HT1080 (cell line): ENCODE measurements at places on chromosomes 4 and X.

DNA sequence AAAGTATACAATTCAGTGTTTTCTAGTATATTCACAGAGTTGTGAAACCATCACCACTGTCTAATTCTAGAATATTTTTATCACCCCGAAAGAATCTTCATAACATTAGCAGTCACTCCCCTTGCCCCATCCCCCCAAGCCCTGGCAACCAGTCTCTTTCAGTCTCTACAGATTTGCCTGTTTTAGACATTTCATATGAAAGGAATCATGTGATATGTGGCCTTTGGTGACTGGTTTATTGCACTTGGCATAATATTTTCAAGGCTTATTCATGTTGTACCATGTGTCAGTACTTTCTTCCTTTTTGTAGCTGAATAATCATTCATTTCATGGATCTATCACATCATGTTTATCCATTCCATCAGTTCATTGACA is 371.7 kb downstream of the AFF2 start:
- DNase-seq = no peak

DNA sequence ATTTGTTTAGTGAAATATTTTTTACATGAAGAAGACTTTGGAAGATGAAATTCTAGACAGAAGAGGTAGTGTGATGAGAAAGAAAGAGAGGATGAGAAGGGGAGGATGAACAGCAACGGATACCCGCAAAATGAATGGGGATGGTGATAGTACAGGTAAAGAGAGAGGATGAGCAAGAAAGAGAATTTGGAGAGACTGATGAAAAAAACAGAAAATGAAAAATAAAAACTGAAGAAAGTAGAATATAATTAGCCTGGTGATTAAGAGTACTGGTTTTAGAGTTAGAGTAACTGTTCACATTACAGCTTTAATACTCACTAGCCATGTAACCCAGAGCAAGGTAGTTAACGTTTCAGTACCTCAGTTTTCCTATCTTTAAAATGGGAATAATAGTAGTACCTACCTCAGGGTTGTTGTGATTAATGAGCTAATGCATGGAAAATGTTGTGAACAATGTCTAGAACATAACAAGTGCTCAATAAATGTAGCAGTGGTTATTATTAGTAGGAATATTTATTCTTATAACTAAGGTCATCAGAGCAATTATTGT is 54.9 kb upstream of the ANTXR2 start:
- DNase-seq = no peak

- peak; percentile 28 for DNase-seq
Observed at GRCh38 chr4:158255727-158256324, 45.5 kb downstream of the TMEM144 start.

GRCh38 chr4:46389301-46389775 is 590 bp downstream of the GABRA2 start:
- DNase-seq = no peak

DNA sequence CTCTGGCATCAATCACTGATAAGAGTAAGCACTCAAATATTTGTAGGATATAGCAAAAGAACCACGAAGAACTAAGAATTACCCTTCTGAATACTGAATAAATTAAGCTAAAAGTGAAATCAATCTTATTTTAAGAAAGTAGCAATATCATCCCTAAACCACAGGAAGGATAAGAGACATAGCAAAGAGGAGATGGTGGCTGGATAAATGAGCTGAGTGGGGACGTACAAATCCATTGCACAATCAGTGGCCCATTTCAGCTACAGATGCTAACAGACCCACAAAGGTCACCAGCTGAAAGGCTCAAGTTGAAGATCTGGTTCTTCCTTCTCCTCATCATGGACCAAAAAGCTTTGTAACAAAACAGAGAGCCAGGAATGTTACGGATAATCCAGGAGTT is 77.1 kb downstream of the SLC9A7 start:
- DNase-seq = no peak

DNA sequence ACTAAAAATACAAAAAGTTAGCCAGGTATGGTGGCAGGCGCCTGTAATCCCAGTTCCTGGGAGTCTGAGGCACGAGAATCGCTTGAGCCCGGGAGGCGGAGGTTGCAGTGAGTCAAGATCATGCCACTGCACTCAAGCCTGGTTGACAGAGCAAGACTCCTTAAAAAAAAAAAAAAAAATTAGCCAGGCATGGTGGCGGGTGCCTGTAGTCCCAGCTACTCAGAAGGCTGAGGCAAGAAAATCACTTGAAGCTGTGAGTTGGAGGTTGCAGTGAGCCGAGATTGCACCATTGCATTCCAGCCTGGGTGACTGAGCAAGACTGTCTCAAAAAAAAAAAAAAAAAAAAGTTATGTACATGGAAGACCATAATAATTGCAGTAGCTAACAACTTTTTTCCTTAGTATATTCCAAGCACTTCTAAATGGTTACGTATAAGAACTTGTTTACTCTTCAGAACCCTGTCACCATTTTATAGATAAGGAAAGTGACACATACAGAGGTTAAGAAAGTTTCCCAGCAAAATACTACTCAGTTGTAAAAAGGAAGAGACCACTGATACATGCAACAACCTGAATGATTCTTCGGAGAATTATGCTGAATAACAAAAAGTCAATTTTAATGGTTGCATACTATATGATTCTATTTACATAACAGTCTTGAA is 24.5 kb downstream of the RUFY3 start:
- DNase-seq = no peak

- no peak for DNase-seq
Observed at GRCh38 chr4:165768281-165768680, 104.8 kb upstream of the TLL1 start.
